ENCODE measurements at places on chromosomes 16 and 17.

DNA sequence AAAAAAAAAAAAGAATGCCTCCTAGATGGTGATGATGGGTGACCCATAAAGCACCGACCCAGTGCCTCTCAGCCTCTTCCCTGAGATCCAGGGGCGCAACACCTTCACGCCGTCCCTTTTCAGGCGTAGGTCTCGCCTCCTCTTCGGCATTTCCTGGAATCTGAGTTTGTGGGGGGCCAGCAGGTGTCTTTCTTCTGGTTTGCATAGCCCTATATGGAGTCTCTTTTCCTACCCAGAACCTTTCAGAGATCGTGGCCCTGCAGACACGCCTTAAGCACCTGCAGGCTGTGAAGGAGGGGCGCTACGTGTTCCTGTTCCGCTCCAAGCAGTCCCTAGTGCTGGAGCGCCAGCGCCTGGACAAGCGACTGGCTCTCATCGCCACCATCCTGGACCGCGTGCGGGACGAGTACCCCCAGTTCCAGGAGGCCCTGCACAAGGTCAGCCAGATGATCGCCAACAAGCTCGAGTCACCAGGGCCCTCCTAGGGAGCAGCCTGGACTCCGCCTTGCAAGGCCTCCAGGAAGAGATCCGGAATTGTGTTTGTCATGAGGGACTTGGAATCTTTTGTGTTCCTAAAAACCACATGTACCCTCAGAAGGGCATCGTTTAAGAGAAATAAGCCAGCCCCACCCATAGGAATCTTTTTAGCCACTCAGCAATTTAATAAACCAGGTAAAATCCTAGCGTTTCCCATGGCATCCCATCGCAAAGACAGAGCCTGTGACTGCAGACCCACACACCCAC is 1.9 kb upstream of the GAA start:
- no peak for DNase-seq

GRCh38 chr17:39525801-39526506 is 64.7 kb downstream of the CDK12 start:
- DNase-seq: no peak

- no peak for DNase-seq
Observed at GRCh38 chr16:67215706-67216105, 11.2 kb upstream of the TMEM208 start.

DNA sequence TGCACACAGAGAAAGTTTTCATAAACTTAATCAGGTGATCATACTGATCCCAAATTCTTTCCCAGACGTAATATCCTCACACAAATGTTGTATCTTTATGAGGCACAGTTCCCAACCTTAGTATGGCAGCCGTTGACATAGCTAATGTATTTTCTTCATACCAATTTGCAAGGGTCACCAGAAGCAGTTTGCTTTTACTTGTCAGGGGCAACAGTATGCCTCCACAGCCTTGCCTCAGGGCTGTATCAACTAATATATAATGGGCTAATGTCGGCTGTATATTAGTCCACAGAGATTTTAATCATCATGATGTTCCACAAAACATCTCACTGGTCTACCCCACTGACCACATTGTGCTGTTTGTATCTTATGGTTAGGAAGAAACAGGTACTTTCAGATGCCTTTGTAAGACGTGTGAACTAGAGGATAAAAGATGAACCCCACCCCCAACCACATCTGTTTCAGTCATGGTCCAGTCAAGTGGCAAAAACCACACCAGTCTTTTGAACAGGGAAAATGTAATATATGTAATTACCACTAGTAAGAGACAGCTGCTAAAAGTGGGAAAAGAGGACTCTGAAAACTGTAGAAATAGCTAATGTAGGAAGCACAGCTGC is 55.2 kb downstream of the GAN start:
- DNase-seq: no peak

DNA sequence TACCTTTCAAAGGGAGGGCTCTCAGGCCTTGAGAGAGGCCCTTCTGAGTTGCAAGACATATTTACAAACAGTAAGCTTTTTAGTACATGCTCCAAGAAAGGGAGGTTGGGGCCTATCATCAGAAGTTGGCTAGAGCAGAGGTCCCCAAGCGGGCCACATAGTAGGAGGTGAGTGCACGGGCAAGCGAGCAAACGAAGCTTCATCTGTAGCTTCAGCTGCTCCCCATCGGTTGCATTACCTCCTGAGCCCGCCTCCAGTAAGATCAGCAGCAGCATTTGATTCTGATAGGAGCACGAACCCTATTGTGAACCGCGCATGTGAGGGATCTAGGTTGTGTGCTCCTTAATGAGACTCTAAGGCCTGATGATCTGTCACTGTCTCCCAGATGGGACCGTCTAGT is 26.2 kb downstream of the PRDM7 start:
- no peak for DNase-seq

DNA sequence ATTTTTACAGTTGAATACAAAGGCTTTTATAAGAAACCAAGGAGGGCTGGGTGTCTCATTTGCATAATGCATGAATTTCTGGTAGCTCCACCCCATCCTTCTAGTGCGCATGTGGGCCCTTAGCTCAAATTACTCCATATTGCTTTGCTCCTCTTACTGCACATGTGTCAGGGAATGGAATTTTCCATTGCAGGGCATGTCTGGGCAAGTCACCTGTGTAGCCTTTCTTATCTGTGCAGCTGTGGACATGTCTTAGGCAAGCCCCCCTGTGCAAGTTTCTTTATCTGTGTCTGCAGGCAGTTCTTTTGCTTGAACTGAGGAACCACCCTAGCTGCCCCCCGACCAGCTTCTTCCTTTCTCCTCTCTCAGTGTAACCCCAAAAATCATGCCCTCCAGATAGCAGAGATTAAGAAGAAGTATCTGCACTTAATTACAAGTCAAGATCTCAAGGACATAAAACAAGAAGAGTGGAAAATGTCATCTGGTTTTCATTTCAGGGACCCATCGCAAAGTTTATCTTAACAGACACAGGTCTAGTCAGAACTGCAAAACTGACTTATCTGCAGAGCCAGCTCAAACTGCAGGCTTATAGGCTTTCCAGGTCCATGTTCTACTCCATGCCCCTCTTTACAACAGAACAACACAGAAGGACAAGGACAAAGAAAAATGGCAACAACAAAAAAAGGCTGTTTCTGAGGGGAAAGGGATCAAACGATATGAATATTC is 137.9 kb upstream of the HS3ST4 start:
- DNase-seq: no peak

DNA sequence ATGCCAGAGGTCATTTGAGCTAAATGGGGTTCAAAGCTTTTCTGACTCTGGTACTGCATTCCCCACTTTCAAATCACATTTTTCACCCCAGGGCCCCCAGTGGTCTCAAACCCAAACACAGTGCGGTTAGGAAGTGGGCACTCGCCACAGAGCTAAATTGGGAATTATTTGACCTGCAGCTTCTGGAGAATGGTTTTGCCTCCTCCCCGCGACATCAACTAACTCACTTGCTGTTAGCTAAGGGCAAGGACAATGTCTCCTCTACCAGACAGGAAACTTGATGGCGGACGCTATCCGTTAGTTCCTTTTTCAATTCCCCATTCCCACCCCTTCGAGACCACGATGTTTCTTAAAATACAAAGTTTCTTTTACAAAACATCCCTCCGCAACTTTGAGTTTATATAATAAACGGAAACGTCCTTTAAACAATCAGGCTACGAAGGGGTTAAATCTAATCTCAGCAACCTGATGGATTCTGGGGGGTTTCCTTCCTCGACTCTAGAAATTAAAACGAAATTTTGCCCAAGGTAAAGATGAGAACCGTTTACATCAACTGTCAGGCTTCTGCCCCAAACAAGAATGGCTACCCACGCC is 500 bp upstream of the KAT7 start:
- DNase-seq: no peak

DNA sequence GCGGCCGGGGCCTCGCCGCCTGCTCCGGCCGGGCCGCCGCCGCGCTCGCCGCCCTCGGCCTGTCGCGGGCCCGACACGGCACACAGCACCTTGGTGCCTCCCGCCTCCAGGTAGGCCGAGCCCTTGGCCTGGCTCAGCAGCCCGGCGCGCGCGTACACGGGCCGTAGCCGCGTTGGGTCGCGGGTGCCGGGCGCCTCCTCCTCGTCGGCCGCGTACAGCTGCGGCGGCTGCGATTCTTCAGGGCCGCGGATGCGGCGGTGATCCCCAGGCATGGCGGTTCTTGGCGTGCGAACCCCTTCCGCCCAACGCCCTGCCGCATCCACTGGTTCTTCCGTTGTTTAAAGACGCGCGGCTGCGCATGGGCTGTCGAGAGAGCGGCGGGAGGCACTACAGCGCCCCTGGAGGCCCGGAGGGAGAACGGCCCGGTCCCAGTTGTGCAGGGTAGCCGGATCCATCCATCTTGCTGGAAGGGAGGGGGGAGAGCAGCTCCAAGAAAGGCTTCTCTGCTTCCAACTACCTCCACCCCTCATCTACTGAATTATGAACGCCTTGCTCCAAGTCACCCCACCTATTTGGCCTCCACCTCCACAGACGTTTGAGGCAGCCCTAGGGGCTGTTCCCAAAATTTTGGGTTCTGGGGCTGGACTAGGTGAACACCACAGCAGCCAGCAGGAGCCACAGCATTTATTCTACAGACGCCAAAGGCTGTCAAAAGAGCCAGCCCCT is at the start of gene EXOSC6:
Gene EXOSC6, minus strand, starts transcription at position 312 of the 726 bp plus-strand sequence. Its CDS starts 40 bp downstream, at position 272.
- DNase-seq: peak; percentile 89

DNA sequence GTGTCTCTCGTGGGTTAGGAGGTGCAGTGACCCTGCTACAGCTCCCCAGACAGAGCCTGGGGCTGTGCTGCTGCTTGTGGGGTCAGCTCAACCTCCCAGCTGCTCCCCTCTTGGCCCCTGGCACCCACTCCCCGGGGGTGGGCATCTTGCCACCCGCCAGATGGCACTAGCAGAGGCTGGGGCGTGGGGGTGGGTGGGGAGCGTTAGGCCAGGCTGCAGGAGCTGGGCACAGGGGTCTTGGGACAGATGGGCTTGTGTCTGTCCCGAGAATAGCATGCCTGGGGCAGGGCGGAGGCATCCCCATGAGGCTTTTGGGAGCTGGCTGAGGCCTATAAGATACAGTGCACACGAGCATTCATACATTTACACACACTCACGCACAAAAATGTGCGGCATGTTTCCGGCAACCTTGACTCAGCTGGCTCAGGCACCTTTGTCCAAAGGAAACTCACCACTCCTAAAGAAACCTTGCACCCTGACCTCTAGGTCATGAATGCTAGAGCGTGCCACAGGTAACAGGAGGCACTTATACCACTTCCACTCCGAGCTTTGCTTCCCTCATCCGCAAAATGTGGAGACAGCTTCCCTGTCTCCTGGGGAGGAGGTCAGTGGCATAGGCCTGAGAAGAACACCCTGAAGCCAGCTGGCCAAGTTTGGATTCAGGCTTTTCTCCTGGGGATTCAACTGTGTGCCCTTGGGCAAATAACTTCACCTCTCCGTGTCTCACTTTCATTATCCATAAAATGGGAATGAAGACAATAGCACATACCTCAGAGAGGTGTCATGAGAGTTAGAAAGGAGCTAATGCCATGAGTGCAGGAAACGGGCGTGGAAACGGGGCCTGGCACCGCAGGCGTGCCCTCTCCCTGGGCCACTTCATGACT is 78.9 kb upstream of the LHX1 start:
- DNase-seq: no peak

- no peak for DNase-seq
Observed at GRCh38 chr16:11253009-11253994, 2.7 kb downstream of the SOCS1 start.

DNA sequence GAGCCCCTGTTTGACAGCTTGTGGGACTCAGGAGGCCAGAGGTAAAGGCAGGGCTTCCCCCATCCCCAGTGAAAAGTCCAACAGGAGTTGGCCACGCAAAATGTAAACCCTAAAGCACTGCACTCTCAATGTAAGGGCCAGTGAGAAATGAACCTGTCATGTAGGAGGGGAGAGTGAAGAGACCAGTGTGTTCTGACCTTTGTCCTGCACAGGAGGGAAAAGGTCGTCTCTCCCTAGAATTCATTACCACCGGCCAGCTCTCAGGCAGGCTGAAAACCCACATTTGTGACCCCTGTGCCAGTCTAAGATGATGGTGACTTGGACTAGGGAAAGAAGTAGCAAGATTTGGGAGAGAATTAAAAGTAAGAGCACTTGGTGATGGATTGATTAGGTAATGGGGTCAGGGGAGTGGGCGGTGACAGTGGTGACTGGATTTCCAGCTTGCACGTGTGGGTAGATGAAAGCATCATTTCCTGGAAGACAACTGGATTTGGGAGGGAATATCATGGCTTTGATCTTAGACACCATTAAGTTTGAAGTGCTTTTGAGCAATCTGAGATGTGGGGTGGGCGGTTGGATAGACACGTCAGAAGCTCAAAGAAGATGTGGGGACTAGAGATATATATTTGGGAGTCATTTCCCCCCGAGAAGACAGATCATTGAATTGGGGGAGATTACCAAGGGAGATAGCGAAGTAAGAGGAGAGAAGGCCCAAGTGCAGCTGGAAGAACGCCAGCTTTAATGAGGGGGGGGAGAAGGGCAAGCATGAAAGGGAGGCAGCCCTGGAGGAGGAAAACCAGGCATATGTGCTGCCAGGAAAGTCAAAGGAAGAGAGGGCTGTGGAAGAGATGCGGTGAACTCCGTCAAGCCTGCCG is 119.5 kb downstream of the NTN1 start:
- DNase-seq: no peak

- no peak for DNase-seq
Observed at GRCh38 chr17:80855948-80856862, 135.4 kb upstream of the CHMP6 start.

GRCh38 chr16:55145771-55146603 is 178.0 kb upstream of the IRX6 start:
- DNase-seq: no peak

All from G401 (cell line).